ENCODE measurements at places on chromosomes 3 and 15. TPM values are rescaled to one million over a fixed set of nuclear protein-coding genes. Genes with fewer than 3 reads are reported as not detected.

Gene RASGRP1
- 182 TPM for total RNA-seq

Gene IL17RD
- not detected for total RNA-seq

Gene NISCH
- total RNA-seq: 87.7 TPM

Gene DGKG
- 10.0 TPM for total RNA-seq

Gene COL8A1
- total RNA-seq: 0.13 TPM

Gene CYP8B1
- not detected for total RNA-seq
